NCI-H2171 (cell line): ENCODE measurements at places on chromosomes 5 and 9.

DNA sequence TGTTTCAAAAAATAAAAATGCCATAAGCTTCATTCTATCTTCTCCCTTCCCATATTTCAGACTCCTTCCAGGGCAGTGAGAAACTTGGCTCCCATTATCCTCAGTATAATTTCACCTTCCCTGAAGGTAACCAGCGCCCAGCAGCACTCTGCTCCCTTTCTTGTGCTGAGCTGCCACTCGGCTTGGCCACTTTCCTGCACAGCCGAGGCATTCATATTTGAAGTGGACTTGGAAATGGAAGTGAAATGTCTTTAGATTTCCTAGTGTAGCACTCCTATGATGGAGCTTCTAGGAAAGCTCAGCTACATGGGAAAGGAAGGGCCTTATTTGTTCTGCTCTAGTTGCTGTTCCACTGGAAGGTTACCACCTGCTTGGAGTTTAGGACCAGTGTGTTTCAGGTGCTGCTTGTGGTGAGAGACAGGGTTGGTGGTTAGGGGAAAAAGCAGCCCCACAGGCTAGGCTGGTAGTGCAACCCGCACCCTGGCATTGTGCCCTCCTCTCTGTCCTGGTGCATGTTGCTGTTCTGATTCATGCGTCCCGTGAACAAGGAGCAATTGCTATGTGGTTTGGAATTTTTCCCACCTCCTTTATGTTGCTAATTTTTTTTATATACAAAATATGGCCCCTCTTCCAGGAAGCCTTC lies 53.8 kb downstream of the RAD23B start:
- no peak for DNase-seq

- no peak for DNase-seq
These were observed 111.2 kb downstream of the SMARCA2 start for GRCh38 chr9:2126331-2126803.

DNA sequence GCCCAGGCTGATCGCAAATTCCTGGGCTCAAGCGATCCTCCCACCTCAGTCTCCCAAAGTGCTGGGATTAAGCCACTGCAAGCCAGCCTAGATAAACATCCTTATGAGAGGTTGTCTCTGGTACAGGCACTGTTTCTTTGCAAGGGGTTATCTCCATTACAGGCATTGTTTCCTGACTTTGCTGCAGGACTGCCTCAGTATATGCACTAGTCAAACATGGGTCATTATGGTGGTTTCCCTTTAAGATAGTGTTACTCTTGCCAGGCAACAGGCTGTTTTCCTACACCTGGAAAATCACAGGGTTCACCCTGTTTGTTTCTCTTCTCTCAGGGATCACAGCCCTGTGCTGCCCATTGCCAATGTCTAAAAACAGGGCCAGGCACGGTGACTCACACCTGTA lies 7.8 kb upstream of the CLTB start:
- no peak for DNase-seq

DNA sequence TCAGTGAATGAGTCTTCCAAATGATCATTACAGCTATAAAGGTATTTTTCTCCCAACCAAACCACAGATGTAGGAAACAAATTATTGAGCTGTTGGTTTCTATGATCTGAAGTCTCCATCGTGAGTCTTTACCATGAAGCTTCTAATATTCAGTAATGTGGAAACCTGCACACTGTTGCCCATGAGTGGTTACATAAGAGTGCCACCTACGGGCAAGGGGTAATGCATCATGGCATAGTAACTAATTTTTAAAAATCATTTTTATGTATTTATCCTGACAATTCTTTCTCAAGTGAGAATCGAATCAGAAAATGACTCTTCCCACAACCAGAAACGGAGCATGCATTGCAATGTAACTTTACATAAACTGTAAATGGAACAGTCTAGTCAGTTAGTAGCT lies 282.5 kb upstream of the SMARCA2 start:
- DNase-seq = no peak

DNA sequence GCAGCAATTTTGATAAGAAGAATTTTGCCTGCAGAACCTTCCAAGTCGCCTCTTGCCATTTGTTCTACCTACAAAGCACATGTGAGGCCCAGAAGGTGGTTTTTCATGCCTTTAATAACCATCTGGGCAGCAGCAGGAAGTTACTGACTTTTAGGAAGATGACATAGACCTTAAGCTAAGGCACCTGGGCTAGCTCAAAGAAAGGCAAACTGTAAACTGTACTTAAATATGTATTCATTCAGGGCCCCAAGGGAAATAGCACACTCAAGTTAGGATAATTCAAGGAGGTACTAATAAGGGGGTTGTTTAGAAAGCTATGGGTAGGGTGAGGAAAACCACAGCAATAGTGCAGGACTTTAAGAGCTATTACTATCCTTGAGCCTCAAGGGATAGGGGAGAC lies 57.3 kb upstream of the HSPB3 start:
- no peak for DNase-seq

DNA sequence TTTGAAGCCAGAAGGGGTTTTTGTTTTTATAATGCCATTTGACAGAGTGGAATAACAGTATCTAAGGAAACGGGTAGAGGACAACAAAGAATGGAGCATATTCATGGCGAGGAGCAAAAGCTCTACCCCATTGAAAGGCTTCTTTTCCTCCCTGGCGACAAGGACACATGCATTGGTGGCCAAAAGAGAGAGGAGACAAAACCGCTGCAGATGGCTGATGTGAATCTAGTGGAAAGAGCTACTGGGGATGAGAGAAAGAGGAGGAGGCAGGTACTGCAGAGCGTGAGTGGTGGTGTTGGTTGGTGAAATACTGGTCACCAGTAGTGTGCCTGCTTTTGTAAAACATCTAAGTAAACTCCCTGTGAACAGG lies 491 bp downstream of the APC start:
- DNase-seq = no peak

DNA sequence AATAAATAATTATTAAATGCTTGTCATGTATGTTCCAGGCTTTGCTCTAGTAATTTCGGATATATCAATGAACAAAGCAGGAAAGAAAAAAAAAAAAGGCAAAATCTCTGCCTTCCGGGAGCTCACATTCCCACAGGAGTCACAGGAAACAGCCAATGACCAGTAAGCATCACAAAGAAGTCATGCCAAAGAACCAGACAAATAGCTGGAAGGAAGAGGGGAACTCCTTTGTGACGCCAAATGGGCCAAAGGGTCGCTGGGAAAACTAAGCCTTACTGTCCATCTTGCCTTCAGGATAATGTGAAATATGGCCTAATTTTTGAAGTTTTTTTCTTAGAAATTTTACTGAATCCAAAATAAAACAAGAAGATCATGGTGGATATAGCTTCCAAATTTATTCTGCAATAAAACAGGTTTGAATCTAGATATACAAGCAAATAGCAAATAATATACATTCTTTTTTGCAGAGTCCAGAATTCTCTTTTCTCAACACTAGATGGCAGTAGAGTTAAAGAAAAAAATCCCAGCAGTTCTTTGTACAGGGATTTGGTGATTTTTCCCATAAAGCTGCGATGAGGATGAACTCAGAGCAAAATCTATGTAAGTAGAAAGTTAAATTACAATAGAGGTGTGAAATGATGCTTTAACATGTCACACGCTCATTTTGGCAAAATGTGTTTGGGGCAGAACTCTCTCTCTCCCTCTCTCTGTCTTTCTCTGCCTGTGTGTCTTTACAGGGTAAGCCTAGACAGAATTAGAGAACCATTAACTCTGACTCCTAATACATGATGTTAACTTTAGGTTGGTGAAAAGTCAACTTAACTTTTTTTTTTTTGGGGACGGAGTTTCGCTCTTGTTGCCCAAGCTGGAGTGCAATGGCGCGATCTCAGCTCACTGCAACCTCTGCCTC lies 60.0 kb upstream of the TUT7 start:
- DNase-seq = no peak

DNA sequence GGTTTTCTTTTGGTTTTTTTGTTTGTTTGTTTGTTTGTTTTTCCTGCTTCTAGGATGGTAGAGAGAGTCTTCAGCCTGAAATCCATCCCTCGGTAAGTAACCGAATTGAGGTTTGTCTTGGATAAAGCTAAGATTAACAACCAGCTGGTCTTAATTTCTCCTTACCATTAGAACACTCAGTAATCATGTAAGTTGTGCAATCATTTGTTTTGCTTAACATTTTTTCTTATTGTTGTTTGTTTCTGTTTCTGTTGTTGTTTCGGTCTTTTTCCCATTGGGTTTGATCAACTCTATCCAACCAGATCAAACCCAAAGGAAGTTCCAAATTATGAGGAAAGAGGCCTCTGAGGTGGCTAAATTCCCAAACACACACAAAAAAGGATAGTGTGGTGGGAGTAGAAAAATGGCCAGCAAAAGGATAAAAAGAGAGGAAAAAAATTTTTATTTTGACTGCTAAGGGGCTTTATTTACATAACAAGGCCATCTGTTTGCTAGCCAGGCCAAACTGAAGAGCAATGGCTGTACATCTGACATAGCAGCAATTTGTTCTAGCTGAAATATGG lies 49.6 kb upstream of the ANKRD31 start:
- DNase-seq = no peak

- no peak for DNase-seq
These were observed 108.8 kb downstream of the HMHB1 start for GRCh38 chr5:143920772-143921171.

DNA sequence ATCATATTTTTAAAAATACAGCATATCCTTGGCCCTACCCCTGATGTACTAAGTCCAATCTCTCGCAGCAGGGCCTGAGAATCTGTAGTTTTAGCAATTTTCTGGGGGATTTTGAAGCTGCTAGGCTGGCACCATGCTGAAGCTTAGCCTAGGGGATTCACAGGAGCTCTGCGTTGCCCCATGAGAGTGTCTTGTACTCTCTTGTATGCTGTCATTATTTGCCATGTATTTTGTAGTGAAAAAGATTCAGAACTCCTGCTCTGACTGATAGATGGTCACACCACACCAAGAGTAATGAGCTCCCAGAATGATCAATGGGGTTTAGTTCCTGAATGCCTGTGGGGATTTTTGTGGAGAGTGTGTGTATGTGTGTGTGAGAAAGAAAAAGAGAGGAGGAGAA lies 20.7 kb upstream of the TRMT10B start:
- DNase-seq = no peak

- no peak for DNase-seq
These were observed 278.2 kb downstream of the GLIS3 start for GRCh38 chr9:4021621-4022213.

DNA sequence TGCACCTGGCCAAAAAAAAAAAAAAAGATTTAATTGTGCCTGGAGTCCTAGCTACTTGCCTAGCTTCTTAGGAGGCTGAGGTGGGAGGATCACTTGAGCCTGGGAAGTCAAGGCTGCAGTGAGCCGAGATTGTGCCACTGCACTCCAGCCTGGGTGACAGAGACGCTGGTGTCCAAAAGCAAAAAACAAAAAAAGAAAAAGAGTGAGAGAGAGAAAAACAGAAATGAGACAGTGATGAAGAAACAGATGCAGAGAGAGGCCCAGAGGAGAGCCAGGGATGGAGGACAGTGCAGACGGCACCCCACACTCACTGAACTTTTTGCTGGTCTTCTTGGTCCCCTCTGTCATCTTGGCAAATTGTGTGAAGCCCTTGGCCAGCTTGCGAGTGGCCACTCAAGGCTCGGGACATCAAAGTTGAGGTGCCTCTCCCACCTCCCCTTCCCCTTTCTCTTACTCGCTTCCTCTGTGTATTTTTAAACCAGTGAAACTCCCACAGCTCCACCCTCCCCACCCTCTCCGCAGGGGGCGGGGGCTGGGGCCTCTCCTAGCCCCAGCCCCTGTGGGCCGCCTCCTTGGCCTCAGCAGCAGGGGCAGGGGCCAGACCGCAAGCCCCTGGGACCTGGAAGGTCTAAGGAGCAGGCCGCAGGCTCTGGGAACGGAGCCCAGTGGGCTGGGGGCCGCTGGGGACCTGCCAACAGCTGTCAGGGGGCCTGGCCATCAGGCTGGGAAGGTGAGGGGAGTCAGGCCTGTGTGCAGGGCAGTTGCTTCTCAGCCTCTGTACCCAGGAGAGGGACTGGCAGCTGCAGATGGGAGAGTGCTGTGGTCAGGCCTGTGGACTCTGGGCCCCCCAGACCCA lies at the start of gene SH2D3C:
TSS of gene SH2D3C (minus strand) at position 387 of the 856 bp plus-strand sequence. CDS start at position 348, 39 bp downstream.
- no peak for DNase-seq

DNA sequence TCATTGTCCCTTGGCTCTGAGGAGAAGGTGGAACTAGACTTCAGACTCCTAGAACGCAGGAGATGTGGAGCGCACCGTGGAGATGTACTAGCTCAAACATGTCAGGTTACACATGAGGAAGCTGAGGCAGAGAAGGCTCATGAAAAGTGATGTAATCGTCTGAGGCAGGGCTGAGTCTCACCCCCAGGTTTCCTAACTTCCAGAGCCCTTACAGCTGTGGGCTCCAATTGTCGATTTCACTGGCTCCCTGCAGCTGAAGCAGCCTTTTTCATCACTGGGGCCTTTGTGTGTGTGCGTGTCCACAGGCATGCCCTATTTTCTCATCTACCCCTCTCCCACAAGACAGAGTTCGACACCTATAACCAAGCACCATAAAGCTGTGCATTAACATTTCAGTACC lies 370.6 kb downstream of the NTRK2 start:
- DNase-seq = no peak

DNA sequence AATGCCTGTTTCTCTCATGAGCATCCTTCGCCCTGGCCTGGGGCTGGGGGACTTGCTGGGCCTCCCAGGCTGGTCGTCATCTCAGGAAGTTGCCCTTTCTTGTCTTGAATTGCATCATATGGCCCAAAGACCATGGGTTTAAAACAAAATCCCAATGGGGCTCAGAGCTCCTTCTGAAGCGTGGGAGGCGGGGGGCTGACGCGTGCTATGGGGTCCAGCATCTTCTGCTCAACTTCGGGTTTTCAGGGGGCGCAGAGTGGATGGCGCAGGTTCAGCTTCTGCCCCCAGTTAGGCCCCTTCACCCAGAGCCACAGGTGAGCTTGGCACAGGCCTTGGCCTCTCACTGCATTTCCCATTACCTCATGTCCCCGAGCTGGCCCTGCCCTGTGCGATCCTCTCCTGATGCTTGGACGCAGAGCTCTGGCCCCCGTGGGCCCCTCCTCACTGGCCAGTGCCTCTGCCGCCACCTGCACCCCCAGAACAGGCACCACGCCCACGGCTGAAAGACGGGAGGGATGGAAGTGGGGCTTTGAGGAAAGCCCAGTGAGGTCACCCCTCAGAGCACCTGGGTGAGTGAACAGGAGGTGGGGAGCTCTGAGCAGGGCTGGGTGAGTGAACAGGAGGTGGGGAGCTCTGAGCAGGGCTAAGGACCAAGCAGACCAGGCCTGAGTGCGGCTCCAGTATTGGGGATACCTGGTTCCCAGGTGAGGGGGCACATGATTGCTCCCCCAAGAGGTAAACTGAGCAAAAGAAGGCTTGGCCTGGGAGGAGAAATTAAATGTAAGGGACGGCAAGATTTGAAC lies 56.0 kb downstream of the TRIP13 start:
- no peak for DNase-seq

GRCh38 chr9:119370816-119371215 lies 1.6 kb upstream of the BRINP1 start:
- DNase-seq = no peak
